ENCODE measurements at places on chromosomes 16 and 17.

GRCh38 chr16:3951861-3952736 is 71.6 kb upstream of the CREBBP start:
- DNase-seq = peak; percentile 85

DNA sequence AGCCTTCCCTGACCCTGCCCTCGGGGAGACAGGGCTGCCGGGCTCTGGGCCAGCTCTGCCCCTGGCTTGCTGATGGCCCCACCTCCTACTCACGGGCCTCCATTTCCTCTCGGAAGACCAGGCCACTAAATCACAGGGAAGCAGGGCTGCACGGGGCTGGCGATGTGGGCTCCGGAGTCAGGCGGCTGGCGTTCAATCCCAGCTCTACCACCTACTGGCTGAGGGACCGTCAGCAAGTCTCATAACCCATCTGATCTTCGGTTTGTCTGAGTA is 113.4 kb downstream of the AMFR start:
- no peak for DNase-seq

GRCh38 chr17:4724650-4725049 is 6.6 kb upstream of the MED11 start:
- DNase-seq = no peak

DNA sequence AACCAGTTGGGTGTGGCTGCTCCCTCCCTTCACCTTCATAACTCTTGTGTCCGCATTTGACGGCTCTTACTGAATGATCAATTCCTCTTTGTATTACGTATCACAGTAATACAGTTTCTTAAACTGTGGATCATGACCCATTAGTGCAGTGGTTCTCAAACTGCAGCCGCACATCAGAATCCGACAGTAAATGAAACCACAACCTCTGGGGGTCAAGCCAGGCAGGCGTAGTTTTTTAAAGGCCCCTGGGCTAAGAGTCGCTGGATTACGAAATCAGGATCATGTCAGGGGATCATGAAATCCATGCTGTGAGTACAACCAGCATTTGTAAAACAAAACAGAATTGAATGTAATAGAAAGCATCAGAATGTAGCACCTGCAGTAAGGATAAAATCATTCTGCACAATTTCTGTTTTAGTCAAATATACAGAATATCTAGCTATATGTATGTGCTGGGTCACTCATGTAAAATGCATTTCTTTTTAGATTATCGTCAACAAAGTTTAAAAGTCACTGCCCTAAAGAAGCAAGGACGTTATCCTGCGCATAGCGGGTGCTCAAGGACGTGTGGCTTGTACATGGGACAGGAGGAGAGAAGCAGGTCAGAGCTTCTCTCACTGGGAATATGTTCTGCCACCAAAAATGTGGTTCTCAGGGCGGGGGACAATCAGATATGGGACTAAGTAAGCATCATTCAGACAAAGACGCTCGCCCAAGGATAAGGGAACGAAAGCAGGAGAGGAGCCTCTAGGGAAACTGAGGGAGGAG is 113.1 kb downstream of the ZFHX3 start:
- peak; percentile 89 for DNase-seq

DNA sequence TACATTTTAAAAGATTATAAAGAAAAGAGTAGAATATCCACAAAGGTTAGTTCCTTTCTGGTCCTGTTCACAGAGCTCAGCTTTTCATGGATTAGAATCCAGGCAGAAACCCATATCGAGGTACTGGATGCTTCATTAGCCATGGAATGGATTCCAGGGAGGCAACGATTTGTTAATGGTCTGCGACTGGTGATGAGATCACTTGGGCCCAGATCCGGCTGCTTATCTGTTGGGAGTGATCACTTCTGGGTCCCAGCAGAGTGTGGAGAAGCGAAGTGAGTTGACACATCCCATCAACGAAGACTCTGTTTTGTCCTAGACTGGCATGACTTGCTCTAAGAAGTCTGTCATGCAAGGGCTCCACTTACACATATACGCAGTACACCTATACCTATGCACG is 165.8 kb downstream of the MAF start:
- DNase-seq = no peak

GRCh38 chr17:57312242-57312641 is 55.9 kb downstream of the MSI2 start:
- no peak for DNase-seq

GRCh38 chr17:73772107-73772705 is 128.0 kb upstream of the SDK2 start:
- DNase-seq = no peak

DNA sequence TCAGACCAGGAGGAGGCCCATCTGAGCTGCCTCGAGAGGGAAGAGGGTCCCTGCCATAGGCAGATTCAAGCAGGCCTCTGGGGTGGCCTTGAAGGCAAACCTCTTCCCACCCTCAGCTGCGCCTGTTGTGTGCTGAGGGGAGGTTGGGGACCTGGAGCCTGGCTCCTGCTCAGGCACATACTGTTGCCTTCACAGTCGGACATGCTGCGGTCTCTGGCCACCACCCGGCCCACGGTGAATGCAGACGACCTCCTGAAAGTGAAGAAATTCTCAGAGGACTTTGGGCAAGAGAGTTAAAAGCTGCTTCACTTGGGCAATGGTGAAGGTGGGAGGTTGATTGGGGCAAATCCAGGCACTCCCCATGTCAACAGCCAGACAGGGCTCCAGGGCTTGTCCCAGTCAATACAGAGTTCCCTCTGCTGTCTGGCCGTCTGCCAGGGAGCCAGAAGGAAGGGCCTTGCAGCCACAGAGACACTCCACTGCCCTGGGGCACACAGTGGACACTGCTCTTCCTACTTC is 6.3 kb downstream of the PDF start:
- no peak for DNase-seq
